ENCODE measurements at places on chromosomes 12 and 14.

- no peak for DNase-seq
Observed at GRCh38 chr12:18895946-18896345, 158.0 kb downstream of the CAPZA3 start.

DNA sequence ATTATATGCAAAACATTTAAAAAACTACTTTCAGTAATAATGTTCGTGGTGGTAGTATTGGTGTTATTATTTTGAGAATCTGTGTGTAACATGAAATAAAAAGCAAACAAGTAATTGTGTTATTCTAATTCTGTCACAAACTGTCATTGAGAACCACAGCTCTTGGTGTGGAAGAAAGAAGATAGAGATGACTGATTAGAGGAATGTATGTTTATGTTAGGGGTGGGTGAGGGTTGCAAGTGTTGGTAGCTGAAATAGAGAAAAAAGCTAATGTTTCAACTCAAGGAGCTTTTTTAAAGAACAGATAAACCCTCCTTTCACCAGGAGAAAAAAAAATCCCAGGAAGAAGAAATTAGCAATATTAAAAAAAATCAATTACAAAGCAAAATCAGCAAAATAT, 18.3 kb downstream of the DNM1L start:
- DNase-seq = no peak

DNA sequence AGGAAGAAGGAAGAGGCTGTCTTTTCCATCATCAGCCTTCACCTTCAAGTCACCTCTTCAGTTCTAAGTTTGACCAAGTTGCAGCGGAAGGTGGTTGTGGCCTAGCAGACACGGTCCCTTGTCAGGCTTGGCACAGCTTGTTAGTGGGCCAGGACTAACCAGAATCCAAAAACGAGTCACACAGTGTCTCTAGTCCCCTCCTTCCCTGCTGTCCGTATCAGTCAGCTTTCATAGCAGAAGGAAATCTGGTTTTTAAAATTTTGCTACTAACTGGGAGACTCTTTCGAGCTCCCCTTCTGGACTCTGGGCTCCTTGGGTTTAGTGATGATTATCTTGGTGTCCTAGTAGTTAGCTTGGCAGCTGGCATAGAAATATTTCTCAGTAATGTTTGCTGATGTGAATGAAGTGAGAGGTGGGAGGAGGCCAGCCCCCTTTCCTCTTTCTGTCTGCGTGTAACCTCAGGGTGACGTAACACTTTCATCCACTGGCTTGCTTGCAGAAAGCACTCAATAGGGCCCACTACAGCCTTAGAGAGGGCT, 3.8 kb downstream of the ETV6 start:
- no peak for DNase-seq

DNA sequence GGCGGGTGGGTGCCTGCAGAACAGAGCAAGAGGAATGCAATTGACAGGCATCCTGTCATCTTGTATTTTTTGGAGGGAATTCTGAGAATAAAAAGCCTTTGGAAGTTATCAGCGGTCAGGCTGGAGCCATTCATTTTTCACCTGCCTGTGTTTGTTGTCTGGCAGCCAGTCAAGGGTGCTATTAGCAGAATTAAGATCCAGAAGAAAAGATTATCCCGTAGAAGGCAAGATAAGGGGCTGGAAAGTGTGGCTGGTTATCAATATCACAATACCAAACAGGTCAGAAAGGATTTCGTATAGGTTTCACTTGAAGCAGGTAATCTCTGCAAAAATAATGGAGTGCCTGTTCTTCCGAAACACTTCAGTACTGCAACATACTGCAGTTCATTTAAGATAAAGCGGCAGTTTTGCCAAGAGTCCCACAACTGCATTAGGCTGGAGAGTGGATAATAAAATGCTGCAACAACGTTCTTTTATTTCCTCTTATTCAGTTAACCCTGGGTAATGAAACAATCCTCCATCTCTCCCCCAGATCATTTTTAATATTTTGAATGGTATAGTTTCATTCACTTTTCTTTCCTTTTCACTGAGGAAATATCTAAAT, 171.2 kb upstream of the CDKN3 start:
- DNase-seq = no peak

GRCh38 chr12:54134850-54135249, 53.9 kb downstream of the SMUG1 start:
- DNase-seq = no peak

DNA sequence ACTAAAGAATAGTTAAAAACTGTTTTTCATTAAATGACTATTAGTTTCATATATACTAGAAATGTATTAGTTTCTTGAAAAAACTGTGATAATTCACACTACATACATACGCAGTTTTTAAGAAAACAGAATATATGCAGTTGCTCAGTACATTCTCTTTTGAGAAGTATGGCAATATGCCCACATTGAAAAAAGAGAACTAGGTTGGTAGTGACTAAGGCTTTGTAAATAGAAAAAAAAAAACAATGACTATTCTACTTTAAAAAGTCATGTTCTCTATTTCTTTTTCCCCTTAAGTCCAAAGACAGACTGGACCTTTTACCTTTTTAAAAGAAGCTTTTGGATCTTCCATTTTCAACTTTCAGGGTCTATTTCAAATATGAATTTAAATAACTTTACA, 25.0 kb downstream of the SNX6 start:
- DNase-seq = no peak

DNA sequence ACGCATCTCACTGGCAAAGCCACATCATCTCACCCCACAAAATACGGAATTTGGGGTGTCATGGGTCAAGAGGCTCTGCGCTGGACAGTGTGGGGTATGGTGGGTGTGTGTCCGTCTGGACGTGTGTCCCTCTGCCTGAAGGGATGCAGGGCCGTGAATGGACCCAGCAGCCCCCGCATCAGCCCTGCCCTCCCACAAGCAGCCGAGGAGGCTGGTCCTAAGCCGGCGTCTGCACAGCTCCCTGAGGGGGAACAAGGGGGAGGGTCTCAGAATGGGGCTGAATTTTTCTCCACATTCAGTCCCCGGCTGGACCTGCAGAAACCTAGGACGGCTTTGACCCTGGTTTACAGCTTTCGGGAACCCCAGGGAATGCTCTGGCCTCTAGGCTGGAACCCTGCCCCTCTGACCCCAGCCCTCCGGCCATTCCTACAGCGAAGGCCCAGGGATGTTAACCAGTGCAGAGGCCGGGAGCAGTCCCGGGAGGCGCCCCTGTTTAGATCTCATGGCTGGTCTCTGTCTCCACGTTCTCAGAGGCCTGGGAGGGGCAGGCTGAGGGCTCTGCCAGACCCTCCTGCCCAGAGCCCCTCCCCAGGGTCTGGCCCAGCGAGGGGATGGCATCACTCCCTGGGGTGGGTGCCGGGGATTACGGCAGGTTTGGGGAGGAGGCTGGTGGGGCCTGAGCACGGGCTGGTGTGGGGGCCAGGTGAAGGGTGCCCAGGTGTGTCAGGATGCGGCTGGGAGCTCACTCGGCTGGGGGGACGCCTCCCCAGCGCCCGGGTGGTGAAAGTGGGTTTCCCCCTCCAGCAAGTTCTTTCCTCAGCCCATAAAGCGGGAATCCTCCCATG, 156.5 kb upstream of the C14orf180 start:
- no peak for DNase-seq

GRCh38 chr14:74429221-74429691, 3.2 kb upstream of the SYNDIG1L start:
- no peak for DNase-seq

- DNase-seq = no peak
Observed at GRCh38 chr12:127619869-127620734, 646.9 kb upstream of the TMEM132C start.

- no peak for DNase-seq
Observed at GRCh38 chr12:131471946-131472732, 238.8 kb upstream of the SFSWAP start.

- DNase-seq = no peak
Observed at GRCh38 chr12:129064209-129064855, 211.1 kb downstream of the GLT1D1 start.

DNA sequence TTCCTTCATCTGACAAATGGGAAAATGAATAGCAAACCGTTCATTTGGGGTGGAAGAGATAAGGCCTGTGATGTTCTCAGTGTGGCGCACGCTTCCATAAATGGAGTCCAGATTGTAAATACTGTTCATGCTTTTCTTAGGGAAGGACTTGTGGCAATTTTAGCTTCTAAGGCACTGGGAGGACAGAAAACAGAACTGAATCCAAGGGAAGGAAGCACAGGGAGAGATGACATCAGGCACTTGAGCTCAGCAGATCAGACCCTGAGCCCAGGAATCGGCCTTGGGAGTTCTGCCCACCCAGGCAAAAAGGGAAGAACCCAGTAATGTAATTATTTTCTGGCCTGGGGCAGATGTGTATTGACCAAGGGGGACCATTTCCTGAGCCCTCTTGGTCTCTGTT, 7.2 kb upstream of the SH2B3 start:
- DNase-seq = no peak

GRCh38 chr14:31257244-31257553, 49.6 kb upstream of the HECTD1 start:
- DNase-seq = no peak

DNA sequence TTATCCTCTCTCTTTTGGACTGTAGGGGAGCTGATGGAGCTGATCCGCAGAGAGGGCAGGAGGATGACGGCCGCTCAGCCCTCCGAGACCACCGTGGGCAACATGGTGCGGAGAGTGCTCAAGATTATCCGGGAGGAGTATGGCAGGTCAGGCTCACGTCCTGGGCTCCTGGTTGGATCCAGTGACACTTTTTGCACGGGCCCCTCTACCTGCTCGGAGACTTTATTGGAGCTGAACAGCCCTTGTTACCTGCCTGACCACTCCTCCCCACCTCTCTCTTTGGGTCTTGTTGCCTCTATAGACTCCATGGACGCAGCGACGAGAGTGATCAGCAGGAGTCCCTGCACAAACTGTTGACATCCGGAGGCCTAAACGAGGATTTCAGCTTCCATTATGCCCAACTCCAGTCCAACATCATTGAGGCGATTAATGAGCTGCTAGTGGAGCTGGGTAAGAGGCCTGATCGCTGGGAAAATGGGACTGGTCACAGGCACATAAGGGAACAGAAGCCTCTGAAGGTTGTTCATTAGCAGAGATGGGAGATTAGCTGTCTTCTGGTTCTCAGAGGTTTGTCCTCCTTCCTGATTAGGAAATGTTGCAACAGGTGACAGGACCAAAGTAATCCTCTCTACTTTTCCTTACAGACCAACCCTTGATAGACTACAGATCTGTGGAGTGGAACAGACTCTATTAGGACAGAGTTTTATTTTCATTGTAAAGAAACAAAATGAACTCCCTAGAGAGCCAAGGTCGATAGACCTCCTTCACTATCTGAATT, 718 bp downstream of the EIF2B2 start:
- no peak for DNase-seq

GRCh38 chr12:26704214-26704613, 128.8 kb downstream of the ITPR2 start:
- DNase-seq = no peak

GRCh38 chr14:61188196-61188595, 92.9 kb downstream of the TMEM30B start:
- DNase-seq = no peak

- no peak for DNase-seq
Observed at GRCh38 chr12:42402821-42403411, 76.9 kb downstream of the PPHLN1 start.

- DNase-seq = no peak
Observed at GRCh38 chr12:22641353-22642053, 16.5 kb downstream of the ETNK1 start.

GRCh38 chr12:121448771-121449315, 48.9 kb downstream of the RNF34 start:
- DNase-seq = no peak

- no peak for DNase-seq
Observed at GRCh38 chr14:74804219-74804825, 41.2 kb downstream of the YLPM1 start.

DNA sequence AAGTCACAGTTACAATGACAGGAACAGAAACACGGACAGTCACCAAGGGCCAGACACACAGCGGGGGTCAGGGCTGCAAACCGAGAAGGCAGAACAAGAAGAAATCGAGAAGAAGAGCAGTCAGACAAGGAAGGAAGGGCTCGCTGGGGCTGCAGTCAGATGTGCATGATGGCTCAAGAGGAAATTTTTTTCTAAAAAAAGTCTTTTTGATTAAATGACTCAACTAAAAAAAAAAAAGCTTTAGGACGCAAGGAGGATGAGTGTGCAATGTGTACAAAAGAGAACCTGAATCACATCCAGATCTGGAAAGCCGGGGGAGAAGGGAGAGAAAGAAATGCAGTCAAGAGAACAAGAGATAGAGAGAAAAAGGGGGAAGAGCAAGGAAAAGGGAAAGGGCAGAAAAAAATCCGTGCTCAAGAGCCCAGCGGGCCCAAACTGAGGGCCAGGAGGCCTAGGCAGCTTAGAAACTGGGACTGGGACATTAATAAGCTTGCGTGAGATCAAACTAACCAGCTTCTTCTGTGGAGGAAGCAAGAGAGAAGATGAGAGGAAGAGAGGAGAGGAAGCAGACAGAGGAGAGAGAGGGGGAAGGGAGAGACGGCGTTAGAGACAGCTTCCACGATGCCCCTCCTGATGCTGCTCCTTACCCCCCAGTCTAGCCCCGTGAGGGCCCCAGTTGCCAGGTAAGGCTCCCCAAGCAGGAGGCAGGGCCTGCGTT, 6.7 kb downstream of the IFFO1 start:
- DNase-seq = no peak

DNA sequence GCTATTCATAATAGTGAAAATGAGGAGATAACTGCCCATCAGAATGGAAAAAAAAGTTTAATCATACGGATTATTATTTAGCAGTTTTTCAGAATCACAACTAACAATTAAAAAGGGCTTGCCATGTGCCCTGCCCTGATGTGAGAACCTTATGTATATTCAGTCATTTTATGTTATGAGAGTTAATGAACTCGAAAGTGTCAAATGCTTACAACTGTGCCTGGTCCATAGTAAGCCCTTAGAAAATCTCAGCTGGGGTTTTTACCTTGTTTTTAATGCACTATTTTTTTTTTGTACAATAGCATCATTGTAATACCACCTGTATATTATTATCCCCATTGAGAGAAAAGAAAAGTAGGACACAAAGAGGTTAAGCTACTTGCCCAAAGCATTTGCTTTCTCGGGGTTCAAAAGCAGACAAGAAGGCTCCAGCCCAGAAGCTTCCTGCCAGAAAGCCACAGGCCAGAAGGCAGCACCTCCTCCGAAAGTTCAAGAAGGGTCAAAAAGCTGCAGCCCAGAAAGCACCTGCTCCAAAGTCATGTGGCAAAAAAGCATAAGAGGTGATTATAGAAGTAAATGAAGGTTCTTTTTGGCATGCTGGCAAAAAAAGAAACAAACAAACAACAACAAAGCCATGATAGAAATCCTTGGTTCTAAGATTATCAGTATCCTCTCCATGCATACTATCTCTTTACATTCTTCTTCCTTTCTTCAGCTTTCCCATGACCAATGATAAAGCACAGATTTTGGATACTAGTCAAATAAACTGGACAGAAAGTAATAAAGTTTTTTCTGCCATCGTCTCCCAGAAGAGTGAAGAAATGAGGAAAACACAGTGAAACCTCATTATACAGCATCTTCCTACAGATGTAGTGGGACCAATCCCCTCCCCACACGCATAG, 59.1 kb upstream of the NAP1L1 start:
- no peak for DNase-seq

DNA sequence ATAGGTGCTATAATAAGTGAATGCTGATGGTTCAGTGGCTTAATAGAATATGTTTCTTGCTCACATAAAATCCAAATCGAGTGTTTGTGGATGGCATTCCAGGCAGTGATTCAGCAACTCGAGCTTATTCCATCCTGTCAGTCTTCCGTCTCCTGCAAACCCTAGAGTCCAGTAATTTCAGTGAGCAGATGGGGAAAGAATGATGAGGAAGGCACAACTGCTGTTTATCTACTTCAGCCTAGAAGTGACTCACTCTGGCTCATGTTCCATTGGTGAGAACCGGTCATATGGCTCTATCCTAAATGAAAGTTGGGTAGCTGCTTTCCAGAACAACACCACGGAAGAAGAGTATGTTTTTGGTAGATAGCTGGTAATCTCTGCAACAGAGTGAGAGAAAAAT, 421.8 kb upstream of the PDE3A start:
- DNase-seq = no peak
